ENCODE measurements at places on chromosomes 3 and 15. TPM values are rescaled to one million over a fixed set of nuclear protein-coding genes. Genes with fewer than 3 reads are reported as not detected.

Gene RAD18
- total RNA-seq: 10.0 TPM

Gene ESYT3
- total RNA-seq: 0.97 TPM

Gene ZMYND10
- total RNA-seq: 0.65 TPM

Gene UCN2
- 2.6 TPM for total RNA-seq

Gene C3orf49
- not detected for total RNA-seq

Gene SERPINI2
- total RNA-seq: not detected

Gene SGO1
- total RNA-seq: 1.6 TPM

Gene CEMIP
- 1,053 TPM for total RNA-seq

Gene CLDN18
- total RNA-seq: not detected

Gene SMCO1
- 0.16 TPM for total RNA-seq

Gene SLC28A2
- not detected for total RNA-seq
